ENCODE measurements at places on chromosomes 3 and 15.

GRCh38 chr3:47578119-47578632 lies 489 bp downstream of the CSPG5 start:
- peak; percentile 28 for DNase-seq

GRCh38 chr3:66253790-66254620 lies 33.2 kb downstream of the SLC25A26 start:
- DNase-seq, result no peak

- DNase-seq, result no peak
These were observed 268.9 kb upstream of the LYSMD4 start for GRCh38 chr15:100002086-100002620.

GRCh38 chr3:71530903-71531530 lies 52.5 kb downstream of the FOXP1 start:
- no peak for DNase-seq

All from NCI-H2029 (cell line).